ENCODE measurements at places on chromosomes 1 and 21.

GRCh38 chr1:153087652-153088051, 6.7 kb downstream of the SPRR2E start:
- no peak for DNase-seq

GRCh38 chr1:110003747-110004428, 19.3 kb downstream of the AHCYL1 start:
- peak; percentile 33 for DNase-seq

- DNase-seq, result peak; percentile 48
Measured at GRCh38 chr1:230108580-230108979, 41.5 kb downstream of the GALNT2 start.

DNA sequence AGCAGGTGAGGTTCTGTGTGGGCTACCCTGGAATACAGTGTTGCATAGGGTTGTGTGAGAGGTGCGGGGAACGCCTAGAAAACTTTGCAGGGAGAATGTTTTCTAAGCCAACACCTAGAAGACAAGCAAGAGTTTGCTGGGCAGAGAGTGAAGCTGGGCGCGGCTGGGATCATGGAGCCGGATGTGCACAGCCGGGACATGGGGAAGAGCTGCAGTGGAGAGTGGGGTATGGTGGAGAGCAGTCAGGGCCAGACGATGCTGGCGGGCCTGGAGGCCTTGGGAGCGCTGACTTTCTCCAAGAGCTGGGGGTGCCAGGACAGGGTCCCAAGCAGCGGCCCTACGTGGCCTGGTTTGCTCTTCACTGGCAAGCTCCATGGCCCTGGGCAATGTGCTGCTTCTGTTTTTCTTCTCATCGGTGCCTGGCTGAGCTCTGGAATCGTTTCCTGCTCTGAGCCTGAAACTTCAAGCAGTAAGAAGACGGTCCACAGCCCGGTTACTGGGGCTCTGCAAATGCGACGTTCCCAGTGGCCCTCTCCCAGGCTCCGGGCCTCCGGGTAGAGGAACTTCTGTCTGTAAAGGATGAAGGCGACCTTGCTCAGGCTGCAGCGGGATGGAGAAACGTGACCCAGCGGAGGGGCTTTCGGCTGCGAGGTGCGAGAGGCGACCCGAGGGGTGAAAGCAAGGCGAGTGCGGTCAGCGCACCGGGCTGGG, 51.9 kb upstream of the CD34 start:
- DNase-seq, result peak; percentile 3

DNA sequence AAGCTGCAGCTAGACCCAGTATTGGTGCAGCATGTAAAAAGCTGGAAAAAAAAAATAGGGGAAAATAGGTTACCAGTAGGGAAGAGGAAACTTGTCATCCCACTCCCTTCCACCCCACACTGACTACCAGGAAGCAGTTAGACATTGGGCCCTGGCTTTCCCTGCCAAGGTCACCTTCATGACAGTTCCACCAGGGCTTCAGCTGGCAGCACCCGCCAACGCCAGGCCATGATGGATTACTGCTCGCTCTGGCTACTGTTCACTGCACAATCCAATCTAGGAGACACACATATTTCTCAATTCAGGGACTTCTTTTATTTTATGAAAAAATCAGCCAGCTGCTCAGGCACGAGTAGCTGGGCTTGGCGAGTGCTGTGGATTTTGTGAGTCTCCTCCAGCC, 127.7 kb downstream of the DMRTA2 start:
- no peak for DNase-seq

DNA sequence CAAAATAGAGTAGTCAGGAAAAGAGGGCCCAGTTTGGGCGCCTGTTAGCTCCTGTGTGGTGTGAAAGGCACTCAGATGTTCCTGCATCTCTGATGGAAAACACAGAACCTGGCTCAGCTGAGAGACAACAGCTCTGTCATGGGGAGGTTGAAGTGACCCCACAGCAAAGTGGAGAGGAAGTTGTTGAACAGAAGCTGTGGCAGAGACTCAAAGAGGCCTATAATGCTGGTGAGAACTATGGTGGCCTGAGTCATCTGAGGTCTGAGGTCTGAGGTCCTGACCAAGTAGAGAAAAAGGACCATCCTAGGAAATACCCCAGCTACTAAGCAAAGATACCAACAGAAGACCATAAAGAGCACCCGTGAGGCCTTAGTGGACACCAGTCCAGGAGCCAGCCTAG, 45.6 kb upstream of the JAK1 start:
- DNase-seq, result no peak

- no peak for DNase-seq
Measured at GRCh38 chr1:94095112-94095637, 25.8 kb downstream of the ABCA4 start.

DNA sequence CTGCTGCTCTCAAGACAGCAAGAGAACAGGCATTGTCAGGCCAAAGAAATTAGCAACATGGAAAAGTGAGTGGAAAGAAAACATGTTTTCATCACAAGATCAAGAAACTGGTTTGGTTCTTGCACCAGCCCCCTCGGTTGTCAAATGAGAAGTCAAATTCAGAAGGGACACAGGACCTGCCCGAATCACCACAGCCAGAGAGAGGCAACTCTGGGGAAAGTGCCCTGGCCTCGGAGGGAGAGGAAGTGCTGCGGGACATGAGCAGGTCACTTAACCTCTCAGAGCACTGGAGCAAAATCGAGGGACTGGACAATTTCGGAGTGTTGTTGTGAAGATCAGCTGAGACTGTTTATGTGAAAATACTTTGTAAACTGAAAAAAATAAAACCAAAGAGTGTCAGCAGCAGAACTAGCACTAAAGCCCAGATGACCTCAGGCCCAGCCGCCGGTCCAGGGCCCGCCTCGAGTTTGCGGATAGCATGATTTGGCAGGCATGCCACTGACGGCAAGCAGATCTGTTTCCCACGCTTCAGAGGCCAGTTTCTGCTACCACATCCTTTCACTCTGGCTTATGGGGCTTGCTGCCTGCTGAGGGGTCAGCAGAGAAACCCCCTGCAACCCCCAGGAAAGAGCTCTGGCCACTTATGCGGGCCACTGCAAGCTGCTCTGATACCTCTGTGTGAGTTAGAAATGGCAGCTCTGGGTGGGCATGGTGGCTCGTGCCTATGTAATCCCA, 32.1 kb downstream of the CD247 start:
- no peak for DNase-seq

- DNase-seq, result no peak
Measured at GRCh38 chr1:157774412-157774811, 2.5 kb downstream of the FCRL2 start.

- DNase-seq, result no peak
Measured at GRCh38 chr1:205794011-205794730, 18.8 kb downstream of the SLC41A1 start.

- no peak for DNase-seq
Measured at GRCh38 chr1:214384373-214385079, 103.6 kb downstream of the SMYD2 start.

GRCh38 chr1:162983671-162984425, 85.3 kb upstream of the RGS4 start:
- no peak for DNase-seq

- DNase-seq, result no peak
Measured at GRCh38 chr1:44228218-44228617, 14.9 kb downstream of the DMAP1 start.

- no peak for DNase-seq
Measured at GRCh38 chr21:44420416-44421205, 34.7 kb upstream of the LRRC3 start.

DNA sequence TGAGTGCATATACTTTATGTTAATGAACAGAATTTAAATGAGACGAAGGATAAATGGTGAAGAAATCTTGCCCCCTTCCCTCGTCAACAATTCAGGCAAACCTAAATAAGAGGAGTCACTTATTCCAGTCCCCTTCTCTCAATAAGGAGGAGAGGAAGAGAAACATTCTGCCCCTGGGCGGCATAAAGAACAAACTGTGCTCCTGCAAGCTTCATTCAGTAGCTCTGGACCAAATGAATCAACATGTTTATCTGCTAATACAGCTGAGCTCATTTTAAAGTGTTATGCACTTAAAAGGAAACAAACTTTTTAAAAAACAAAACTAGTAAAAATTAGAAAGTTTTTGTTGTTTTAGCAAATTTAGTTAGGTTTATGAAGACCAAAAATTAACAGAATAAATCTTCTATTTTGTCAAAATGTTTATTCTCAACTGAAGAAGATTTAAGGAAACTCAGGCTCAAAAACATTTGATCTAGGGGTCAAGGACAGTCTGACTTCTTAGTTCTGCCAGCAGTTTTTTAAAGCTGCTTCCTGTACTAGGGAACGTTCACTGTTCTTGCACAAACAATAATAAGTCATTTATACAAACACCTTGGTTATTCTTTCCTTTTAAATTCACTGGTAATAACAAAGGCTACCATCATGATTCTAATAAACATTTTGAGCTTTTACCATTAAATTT, 58.3 kb downstream of the AKT3 start:
- DNase-seq, result no peak

- DNase-seq, result no peak
Measured at GRCh38 chr1:194047206-194047605, 860.8 kb upstream of the B3GALT2 start.

DNA sequence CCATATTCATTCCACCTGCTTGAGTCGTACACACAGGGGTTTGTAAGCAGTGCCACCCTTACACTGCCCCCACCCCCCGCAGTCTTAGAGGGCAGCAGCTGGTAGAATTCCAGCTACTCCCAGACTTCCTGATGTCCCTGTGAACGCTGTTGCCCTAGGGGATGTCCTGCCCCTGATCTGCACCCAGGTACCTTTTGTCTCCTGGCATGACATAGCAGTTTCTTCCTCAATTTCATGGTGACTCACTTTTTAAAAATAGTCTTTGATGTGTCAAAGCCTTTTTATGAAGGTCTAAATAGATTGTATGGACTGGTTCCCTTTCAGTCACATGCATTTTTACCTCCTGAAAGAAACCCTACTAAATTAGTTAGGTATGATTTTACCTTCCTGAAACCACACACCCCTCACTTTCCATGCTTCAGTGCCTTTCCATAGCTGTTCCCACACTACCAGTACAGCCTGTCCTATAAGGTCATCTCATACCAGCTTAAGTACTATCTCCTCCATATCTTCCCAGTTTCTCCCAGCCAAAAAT, 76.4 kb downstream of the ST3GAL3 start:
- no peak for DNase-seq

- no peak for DNase-seq
Measured at GRCh38 chr1:236850077-236850979, 55.2 kb downstream of the MTR start.

DNA sequence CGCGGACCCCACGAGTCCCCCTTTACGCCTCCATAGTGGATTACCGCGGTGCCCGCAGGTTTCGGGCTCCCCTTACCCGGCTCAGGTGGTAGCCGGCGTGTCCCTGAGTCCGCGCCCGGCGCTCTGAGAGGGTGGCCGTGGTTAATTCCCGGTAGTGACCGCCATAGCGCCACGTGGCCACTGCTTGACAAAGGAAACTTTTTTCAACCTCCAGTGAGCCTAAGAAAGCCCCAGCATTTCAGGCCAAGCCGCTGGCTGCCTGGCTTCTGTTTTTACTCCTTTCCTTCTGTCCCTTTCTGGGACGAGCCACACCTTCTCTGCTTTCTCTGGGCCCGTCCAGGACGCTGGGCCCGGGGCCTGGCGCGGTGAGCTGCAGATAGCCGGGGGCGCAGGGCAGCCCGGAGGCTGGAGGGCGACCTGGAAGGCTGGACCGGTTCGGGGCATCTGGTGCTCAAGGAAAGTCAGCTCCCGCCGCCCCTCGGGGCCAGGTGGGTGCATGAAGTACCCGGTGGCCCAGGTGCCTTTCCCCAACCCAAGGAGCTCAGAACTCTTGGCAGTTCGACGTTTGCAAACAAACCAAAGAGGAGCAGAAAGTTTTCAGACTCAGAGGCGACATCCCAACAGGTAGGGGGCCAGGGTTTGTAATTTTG, 540 bp upstream of the C1orf198 start:
- DNase-seq, result peak; percentile 82

- no peak for DNase-seq
Measured at GRCh38 chr1:167325151-167325550, 104.5 kb downstream of the POU2F1 start.

- DNase-seq, result no peak
Measured at GRCh38 chr21:23801292-23801691, 1806.0 kb downstream of the MRPL39 start.

DNA sequence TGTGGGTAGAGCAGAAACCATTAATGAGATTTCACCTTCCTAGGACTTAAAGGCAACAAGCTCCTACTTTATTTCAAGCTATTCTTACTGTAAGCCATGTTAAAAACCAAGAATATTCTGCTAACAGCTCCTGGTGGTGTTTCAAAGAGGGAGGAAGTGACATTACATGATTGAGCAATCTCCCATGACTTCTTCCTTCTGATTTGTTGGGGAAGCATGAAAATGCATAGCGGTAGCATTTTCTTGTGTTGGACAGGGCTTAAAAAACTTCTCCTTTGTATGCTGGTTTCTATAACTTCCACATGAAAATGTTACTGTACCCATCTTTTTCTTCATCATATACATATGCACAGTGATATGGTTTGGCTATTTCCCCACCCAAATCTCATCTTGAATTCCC, 297.0 kb upstream of the SNX7 start:
- no peak for DNase-seq

- DNase-seq, result no peak
Measured at GRCh38 chr1:213690341-213690917, 297.3 kb upstream of the PROX1 start.

DNA sequence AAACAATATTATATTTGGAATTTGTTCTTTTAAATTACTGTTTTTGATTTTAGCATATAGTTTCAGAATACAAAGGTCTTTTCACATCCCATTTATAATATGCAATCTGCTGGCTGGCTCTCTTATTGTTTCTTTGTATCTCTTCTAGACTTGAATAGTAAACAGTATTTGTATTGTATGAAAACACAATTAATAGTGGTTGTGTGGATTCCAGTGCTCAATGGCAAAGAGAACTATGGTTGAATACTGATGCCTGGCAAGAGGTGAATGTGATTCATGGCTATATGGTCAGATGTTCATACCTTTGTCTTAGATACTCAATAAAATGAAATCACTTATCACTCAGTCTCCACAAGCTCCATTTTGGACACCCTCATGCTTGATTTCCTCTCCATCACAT, 37.2 kb downstream of the OR6Y1 start:
- DNase-seq, result no peak

DNA sequence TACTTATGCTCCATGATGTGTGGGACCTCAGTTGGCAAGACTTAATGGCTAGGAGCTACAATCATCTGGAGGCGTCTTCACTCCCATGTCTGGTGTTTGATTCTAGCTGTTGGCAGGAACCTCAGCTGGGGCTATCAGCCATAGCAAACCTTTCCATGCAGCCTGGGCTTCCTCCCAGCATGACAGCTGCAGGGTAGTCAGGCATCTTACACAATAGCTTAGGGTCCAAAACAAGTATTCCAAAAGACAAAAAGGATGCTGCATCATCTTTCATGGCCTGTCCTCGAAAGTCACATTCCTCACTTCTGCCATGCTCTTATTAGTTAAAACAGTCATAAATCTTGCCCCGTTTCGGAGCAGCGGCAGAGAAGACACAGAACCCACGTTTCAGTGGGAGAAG, 90.9 kb downstream of the LRRC8C start:
- no peak for DNase-seq
